Body of pancreas (tissue), 4 donors: ENCODE measurements at places on chromosomes 2 and 18. TPM values are rescaled to one million over a fixed set of nuclear protein-coding genes. Genes with fewer than 3 reads are reported as not detected.

- H3K4me1 ChIP-seq: no peaks in the 10 kb centered on the region
- no peak overlapping the region for H3K4me3 ChIP-seq
- no peak overlapping the region for H3K27ac ChIP-seq
- no peaks in the 10 kb centered on the region for H3K36me3 ChIP-seq
Measured at GRCh38 chr2:107001964-107002696, 116.2 kb upstream of the ST6GAL2 start.

The IL1F10 gene
- total RNA-seq: not detected

DNA sequence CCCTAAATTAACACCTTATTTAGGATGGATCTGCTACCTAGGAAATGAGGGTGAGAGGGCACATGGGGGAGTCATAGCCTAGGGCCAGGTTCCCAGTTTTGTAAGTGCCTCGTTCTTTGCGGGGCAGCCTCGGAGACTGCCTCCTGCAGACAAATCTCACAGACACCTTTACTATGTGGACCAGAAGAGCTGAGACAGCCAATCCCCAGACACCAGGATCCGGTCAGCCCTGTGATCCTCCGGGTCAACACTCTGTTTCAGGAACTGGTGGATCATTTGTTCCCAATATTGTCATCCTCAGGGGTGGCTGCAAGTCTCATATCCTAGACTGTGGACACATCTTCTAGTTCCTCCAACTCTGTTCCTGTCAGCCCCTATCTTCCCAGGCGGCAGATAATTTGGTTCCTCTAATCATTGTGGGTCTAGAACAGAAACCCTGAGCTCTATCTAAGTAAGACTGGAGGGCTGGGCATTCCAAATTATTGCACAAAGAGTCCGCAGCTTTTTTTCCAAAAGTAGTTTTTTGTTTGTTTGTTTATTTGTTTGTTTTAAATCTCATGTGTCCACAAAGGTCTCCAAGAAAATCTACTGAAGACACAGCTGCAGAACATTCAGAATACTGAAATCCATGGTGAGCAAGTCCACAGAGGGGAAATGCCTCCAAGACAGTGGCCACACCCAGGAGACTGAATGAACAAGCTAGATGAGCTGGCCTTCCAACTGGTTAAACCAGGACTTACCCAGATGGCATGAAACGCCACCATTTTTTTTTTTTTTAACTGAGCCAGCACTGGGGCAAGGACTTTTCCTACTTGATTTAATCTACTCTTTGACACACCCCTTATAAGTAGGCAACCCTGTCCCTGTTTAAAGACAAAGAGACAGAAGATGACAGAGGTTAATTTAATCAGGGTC is 6.2 kb upstream of the GDF7 start:
- H3K4me3 ChIP-seq: no peak overlapping the region
- peaks cover 3% of the 10 kb centered on the region for H3K27me3 ChIP-seq
- H3K36me3 ChIP-seq: no peaks in the 10 kb centered on the region
- no peak for DNase-seq
- H3K27ac ChIP-seq: no peak overlapping the region

- DNase-seq: no peak
- no peaks in the 10 kb centered on the region for H3K4me1 ChIP-seq
- H3K27me3 ChIP-seq: no peaks in the 10 kb centered on the region
- no peaks in the 10 kb centered on the region for H3K36me3 ChIP-seq
Measured at GRCh38 chr2:160427629-160428404, 65.8 kb downstream of the RBMS1 start.

The ABHD1 gene
- 0.33 TPM for total RNA-seq

The SPEG gene
- total RNA-seq: 2.9 TPM

GRCh38 chr2:205868773-205869333 is 186.6 kb downstream of the NRP2 start:
- H3K4me1 ChIP-seq: no peaks in the 10 kb centered on the region
- H3K27me3 ChIP-seq: no peaks in the 10 kb centered on the region
- H3K27ac ChIP-seq: no peak overlapping the region
- H3K36me3 ChIP-seq: no peaks in the 10 kb centered on the region
- DNase-seq: no peak
- H3K4me3 ChIP-seq: no peak overlapping the region

GRCh38 chr2:102269200-102269524 is 42.2 kb upstream of the IL1RL1 start:
- DNase-seq: no peak
- H3K4me3 ChIP-seq: no peak overlapping the region
- H3K4me1 ChIP-seq: no peaks in the 10 kb centered on the region
- H3K36me3 ChIP-seq: no peaks in the 10 kb centered on the region
- H3K27me3 ChIP-seq: no peaks in the 10 kb centered on the region
- H3K27ac ChIP-seq: no peak overlapping the region

GRCh38 chr18:50398947-50399346 is 24.1 kb downstream of the SKA1 start:
- peaks cover 21% of the 10 kb centered on the region for H3K4me1 ChIP-seq
- H3K4me3 ChIP-seq: no peak overlapping the region
- H3K27me3 ChIP-seq: no peaks in the 10 kb centered on the region
- H3K27ac ChIP-seq: no peak overlapping the region

DNA sequence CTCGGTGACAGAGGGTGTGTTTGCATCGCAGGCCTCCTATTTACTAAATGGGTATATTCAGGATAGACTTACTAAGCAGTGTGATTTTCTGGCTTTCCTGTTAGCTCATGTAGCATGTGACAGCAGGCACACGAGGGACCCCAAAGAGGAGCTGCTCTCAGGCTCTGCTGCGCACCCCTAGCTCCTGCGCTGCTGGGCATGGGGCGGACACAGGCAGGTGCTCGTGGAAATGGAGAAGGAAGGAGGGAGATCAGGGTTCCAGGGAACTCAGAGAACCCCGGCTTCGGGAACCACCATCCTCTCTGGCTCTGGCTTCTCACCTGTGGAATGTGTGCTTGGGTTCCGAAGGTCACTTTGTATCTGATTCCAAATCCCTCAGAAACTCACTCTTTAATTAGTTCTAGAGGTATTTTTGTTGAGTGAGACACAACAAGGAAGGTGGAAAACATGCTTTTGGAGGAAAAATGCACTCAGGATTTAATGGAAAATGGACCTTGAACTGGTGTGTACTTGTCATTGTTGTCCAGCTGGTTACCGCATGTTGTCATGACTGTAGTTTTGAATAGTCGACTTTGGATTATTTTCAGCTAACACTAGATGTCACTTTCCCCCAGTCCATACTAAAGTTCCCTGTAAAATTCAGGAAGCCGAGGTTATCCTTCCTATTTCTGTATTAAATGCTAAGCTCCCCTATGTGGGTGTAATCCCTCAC is 3.5 kb downstream of the SNTG2 start:
- H3K36me3 ChIP-seq: no peaks in the 10 kb centered on the region
- no peak overlapping the region for H3K27ac ChIP-seq
- H3K4me1 ChIP-seq: peaks cover 23% of the 10 kb centered on the region
- no peaks in the 10 kb centered on the region for H3K27me3 ChIP-seq
- H3K4me3 ChIP-seq: no peak overlapping the region

DNA sequence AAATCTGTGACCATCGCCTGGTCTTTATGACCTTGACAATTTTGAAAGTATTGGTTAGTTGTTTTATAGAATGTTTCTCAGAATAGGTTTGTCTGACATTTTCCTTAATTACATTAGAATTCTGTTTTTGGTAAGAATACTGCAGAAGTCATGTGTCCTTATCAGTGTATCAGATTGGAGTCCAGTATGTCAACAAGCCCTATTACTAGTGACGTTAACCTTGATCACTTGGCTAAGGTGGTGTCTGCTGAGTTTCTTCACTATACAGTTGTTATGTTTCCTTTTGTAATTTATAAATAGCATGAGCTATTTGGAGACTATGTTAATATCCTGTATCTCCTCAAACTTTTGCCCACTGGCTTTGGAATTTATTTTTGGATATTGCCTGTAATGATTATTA is 10.8 kb upstream of the IL36G start:
- no peak overlapping the region for H3K27ac ChIP-seq
- H3K27me3 ChIP-seq: no peaks in the 10 kb centered on the region
- H3K4me3 ChIP-seq: no peak overlapping the region

The MC5R gene
- total RNA-seq: not detected

The PTPN18 gene
- total RNA-seq: 61.7 TPM

The REEP1 gene
- 5.4 TPM for total RNA-seq

The PUS10 gene
- total RNA-seq: 3.6 TPM

DNA sequence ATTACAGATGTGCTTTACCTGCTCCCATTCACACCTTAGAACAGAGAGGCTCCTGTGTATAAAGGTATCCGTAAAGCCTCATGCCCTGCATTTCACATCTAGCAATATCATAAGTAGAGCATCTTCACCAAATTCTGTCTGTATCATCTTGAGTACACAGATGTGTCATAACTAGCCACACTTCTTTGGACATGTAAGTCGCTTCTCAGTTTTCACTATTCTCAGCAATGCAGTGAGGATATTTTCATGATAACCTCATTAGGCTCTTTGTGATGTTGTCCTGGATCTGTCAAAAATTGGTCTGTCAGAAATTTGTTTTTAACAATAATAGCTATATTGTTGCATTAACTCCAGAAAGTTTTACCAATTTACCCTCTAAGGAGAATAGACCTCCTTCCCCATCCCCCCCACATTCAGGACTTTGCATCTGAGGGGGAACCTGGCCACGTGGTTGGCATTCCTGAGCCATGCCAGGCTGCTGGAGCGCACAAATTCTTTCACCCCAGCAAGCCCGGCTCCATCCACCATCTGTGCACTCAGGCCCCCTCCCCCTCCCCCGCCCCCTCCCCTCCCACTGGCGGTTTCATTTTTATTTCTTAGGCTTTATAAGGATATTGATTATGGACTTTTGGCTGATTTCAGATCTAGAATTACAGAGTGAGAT is 34.1 kb downstream of the AGAP1 start:
- H3K4me3 ChIP-seq: no peak overlapping the region
- H3K27ac ChIP-seq: no peak overlapping the region
- H3K4me1 ChIP-seq: no peaks in the 10 kb centered on the region

The EPB41L3 gene
- 22.1 TPM for total RNA-seq

The ALPI gene
- total RNA-seq: not detected

- H3K27me3 ChIP-seq: no peaks in the 10 kb centered on the region
- H3K27ac ChIP-seq: peak overlapping the region; percentile 47
- no peak overlapping the region for H3K4me3 ChIP-seq
- H3K4me1 ChIP-seq: peaks cover 23% of the 10 kb centered on the region
- H3K36me3 ChIP-seq: no peaks in the 10 kb centered on the region
Measured at GRCh38 chr2:129301431-129301913, 678.0 kb upstream of the RAB6C start.

DNA sequence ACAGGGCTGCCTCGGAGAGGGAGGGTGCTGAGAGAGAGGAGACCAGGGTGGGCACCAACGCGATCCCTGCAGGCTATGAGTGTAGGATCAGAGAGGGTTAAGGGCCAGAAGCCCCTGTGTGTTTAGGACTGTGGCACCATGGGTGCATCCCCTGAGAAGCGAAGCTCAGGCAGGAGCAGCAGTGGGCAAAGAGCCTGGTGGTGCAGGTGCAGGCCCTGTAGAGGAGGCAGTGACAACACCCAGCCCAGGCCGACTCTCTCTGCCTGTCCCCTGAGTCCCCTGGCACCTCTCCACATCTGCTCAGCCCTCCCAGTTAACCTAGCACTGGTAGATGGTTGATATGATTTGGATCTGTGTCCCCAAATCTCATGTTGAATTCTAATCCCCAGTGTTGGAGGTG is 139.8 kb downstream of the RNF152 start:
- no peak overlapping the region for H3K4me3 ChIP-seq
- H3K36me3 ChIP-seq: no peaks in the 10 kb centered on the region
- peaks cover 5% of the 10 kb centered on the region for H3K4me1 ChIP-seq
- no peak for DNase-seq
- no peak overlapping the region for H3K27ac ChIP-seq

- no peaks in the 10 kb centered on the region for H3K36me3 ChIP-seq
- no peak overlapping the region for H3K4me3 ChIP-seq
- no peaks in the 10 kb centered on the region for H3K27me3 ChIP-seq
- no peak overlapping the region for H3K27ac ChIP-seq
- no peak for DNase-seq
- H3K4me1 ChIP-seq: no peaks in the 10 kb centered on the region
Measured at GRCh38 chr18:68498636-68499035, 216.3 kb downstream of the TMX3 start.

GRCh38 chr2:43537137-43537536 is 58.7 kb downstream of the THADA start:
- H3K27me3 ChIP-seq: no peaks in the 10 kb centered on the region
- no peak for DNase-seq
- no peak overlapping the region for H3K27ac ChIP-seq
- H3K4me1 ChIP-seq: peaks cover 15% of the 10 kb centered on the region
- no peaks in the 10 kb centered on the region for H3K36me3 ChIP-seq

The TGFA gene
- total RNA-seq: 18.5 TPM

The VSNL1 gene
- 0.66 TPM for total RNA-seq

DNA sequence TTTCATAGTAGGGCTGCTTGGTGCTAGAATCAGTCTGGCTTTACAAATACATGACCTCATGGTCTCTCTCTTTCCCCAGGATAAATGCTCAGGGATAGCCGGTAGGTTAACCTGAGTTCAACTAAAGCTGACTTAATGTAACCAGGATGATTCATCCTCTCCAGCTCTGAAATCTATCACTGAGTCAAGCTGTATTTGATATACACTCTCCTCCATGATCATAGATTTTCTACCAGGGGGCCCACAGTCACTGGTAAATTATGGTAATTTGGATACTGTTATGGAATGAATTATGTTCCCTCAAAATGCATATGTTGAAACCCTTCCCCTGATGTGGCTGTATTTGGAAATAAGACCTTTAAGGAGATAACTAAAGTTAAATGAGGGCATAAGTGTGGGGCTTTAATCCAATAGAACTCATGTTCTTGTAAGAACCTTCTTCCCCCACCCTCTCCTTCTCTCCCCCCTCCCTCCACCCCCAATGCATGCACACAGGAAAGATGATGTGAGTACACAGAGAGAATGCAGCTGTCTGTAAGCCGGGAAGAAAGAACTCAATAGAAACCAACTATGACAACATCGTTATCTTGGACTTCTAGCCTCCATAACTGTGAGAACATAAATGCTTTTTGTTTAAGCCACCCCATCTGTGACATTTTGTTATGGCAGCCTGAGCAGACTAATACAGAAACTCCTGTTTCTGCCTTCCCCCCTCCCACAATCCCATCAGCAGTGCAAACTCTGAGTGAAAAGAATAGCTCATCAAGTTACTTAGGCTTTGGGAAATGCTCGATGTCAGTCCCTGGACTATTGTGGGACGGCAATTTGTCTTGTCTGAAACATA is 134.9 kb upstream of the KYNU start:
- no peaks in the 10 kb centered on the region for H3K36me3 ChIP-seq
- no peak overlapping the region for H3K27ac ChIP-seq
- H3K4me1 ChIP-seq: no peaks in the 10 kb centered on the region
- no peaks in the 10 kb centered on the region for H3K27me3 ChIP-seq

DNA sequence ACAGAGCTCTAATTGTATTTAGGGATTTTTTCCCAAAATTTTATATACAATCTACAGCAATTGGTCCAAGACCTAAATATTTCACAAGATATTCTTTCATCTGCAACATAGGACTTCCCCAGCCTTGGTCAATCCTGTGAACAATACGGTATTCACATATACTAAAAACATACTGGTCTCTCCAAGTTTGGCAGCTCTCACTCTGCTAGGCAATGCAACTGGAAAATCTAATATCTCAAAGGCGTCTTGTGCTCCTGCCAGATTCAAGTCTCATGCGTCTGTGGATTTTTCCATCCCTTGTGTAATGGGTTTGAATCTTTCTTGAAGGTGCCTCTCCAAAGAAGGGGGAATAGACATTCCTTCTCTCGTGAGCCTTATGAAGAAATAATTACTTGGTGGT is 27.4 kb upstream of the MBOAT2 start:
- peaks cover 9% of the 10 kb centered on the region for H3K4me1 ChIP-seq
- no peaks in the 10 kb centered on the region for H3K27me3 ChIP-seq
- H3K27ac ChIP-seq: no peak overlapping the region
- H3K4me3 ChIP-seq: no peak overlapping the region

GRCh38 chr18:73355121-73355520 is 487.3 kb upstream of the NETO1 start:
- H3K36me3 ChIP-seq: no peaks in the 10 kb centered on the region
- DNase-seq: no peak
- H3K27me3 ChIP-seq: no peaks in the 10 kb centered on the region
- H3K4me3 ChIP-seq: no peak overlapping the region
